ENCODE measurements at places on chromosomes 5 and 9.

DNA sequence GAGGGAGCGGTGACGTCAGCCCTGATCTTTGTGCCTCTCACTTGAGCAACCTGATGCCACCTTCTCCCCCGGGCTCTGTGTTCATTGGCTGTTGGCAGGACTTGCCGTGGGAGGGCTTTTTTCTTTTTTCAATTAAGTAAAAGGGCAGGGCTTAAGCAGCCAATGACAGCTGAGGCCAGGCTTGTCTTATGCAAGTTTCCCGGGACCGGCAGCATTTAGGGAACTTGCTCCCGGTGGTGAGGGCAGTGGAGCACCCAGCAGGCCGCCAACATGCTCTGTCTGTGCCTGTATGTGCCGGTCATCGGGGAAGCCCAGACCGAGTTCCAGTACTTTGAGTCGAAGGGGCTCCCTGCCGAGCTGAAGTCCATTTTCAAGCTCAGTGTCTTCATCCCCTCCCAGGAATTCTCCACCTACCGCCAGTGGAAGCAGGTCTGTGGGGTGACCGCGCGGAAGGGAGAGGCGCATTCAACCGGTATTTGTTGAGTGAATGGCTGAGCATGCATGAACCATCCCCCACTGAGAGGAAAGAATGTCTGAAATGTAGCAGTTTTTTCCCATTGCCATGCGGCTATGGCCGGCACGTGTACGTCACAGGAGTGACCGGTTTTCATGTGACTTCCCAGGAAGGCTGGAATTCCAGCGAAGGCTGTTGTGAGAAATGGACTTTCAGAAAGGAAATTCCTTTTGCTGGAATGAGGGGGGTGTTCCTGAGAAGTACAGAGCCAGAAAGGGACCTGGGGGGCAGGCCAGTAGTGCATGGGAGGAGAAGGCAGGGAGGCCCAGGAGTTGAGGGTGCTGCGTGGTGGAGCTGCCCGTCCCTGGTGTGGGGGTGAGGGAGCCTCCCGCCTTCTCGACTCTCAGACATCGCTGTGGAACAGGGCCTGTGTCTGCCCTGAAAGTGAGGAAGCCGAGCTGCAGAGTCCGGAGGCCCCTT lies 29.0 kb downstream of the PTGES2 start:
- peak; percentile 84 for DNase-seq

GRCh38 chr9:28999806-29000205 lies 1426.5 kb upstream of the C9orf72 start:
- no peak for DNase-seq

DNA sequence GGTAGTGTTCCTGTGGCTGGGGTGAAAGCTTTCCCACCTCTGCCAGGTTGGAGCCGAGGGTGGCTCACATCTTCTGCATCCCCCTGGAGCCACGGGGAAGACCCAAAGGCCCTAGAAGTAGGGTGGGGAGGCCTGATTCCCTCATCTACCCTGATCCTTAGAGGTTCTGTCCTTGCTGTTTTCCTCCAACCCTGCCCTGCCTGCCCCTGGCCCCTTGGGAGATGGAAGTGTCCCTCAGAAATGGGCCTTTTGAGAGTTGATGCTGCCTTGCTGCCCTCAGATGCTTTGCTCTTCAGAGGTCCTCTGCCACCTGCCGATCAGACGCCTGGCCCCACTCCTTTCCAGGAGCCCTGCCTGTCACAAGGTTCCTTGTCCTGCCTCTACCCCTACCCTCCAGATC lies 6.3 kb downstream of the CCL19 start:
- no peak for DNase-seq

DNA sequence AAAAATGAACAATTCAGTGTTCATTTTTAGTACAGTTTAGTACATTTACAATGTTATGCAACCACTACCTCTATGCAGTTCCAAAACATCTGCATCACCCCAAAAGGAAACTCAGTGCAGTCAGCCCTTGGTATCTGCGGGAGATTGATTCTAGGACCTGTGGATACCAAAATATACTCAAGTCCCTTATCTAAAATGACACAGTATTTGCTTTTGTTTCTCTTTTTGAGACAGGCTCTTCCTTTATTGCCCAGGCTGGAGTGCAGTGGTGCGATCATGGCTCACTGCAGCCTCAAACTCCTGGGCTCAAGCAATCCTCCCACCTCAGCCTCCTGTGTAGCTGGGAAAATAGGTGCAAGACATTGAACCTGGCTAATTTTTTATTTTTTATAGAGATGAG lies 114.0 kb downstream of the PIP5K1B start:
- no peak for DNase-seq

DNA sequence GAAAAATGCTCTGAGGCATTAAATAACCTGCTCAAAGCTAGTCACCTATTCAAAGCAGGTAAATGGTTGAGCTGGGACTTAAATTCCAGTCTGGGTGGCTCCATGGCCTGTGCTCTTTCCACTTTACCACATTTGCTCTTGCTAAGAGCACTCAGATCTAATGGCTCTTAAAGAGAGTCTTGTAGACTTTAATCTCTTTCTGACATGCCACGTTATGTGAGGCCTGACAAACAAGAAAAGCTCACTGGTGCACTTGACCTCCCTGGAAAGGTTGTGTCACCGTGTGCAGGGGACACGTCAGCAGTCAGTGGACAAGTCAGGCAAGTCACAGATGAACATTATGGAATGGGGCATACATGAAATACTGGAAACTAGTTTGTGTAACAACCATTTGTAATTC lies 129.9 kb upstream of the RPS23 start:
- DNase-seq: no peak

DNA sequence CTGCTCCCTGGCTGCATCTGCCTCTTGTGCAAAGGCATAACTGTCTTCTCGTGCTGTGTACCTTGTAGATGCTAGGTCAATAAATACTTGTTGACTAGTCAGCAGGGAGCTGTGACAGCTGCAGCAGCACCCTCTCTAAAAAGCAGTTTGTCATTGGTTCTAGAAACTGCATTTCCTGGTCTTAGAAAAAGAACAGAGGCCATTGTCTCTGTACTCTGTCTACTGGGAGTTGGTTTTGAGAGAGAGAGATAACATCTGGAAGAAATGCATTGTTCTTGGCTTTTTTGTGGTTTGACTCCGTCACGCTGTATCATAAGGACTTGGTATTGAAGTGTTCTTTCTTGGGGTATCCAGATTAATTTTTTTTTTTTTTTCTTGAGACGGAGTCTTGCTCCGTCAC lies 32.3 kb downstream of the SH3GLB2 start:
- DNase-seq: no peak

DNA sequence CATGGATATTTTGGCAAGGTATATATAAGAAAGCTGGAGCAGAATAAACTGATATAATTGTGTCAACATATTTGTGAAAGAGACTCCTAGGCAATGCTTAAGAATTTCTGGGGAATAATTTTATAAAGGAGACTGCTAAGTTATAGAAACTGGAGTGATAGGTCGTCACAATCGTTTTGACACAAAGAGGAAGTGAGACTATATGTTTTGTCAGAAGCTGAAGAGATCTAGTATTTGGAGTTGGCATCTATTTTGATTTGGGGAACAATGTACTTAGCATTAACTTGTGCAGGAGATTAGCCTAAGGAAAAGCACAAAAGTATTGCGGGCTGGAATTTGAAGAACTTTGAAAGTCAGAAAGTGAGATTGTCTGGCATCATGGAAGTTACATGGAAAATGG lies 582.5 kb downstream of the TAF11L14 start:
- no peak for DNase-seq

DNA sequence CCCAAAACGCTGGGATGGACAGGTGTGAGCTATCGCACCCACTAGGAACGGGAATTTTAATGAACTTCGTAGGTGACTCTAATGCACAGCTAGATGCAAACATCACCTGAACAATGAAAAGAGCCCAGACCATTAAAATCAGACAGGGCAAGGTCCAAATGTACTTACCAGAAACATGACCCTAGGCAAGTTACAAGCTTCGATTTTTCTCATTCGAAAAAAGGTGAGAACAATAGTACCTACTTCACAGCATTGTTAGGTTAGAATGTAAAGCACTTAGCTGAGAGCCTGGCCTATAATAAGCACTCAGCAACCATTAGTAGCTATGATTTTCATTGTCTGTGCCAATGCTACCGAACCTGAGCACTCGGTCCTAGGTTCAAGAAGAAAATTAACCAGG lies 5.8 kb upstream of the KLHL3 start:
- DNase-seq: peak; percentile 41

Measured in NCI-H2227 treated with DMSO at 0.1 percent for 48 hours (cell line).